ENCODE measurements at places on chromosomes 7 and 10. TPM values are rescaled to one million over a fixed set of nuclear protein-coding genes. Genes with fewer than 3 reads are reported as not detected.
A peak's percentile ranks its signal among the peaks of the same experiment; 100 is the strongest.

Gene PYROXD2
- 13.0 TPM for total RNA-seq

DNA sequence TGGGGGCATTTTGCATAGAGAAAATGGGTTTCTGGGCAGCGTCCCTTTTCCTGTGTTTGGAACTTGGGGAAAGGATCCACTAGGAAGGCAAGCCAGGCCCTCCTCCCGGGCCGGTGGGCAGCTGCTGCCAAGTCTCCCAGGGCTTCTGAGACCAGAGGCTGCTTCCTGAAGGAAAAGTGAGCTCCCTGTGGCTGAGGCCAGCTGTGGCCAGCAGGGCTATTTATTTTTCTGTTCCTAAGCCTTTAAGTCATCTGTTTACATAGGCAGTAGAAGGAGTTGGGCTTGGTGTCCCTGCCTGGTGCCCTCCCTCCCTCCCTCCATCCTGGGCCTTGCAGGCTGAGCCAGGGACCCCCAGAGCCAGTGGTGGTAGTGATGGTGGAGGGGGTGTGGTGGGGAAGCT, 70.5 kb upstream of the COL13A1 start:
- H3K4me1 ChIP-seq = peaks cover 9% of the 10 kb centered on the region
- H3K27ac ChIP-seq = peak overlapping the region; percentile 63
- no peaks in the 10 kb centered on the region for H3K27me3 ChIP-seq
- no peak overlapping the region for H3K4me3 ChIP-seq
- no peaks in the 10 kb centered on the region for H3K36me3 ChIP-seq

- H3K4me3 ChIP-seq = no peak overlapping the region
- no peaks in the 10 kb centered on the region for H3K36me3 ChIP-seq
- no peaks in the 10 kb centered on the region for H3K27me3 ChIP-seq
- no peak overlapping the region for H3K27ac ChIP-seq
- H3K4me1 ChIP-seq = no peaks in the 10 kb centered on the region
- no peak for DNase-seq
These were observed 84.6 kb upstream of the NAMPT start for GRCh38 chr7:106369352-106369751.

- no peak overlapping the region for H3K4me3 ChIP-seq
- no peak for DNase-seq
- peaks cover 74% of the 10 kb centered on the region for H3K36me3 ChIP-seq
- no peaks in the 10 kb centered on the region for H3K27me3 ChIP-seq
- no peak overlapping the region for H3K27ac ChIP-seq
These were observed 7.8 kb upstream of the MRPS24 start for GRCh38 chr7:43876976-43877745.

DNA sequence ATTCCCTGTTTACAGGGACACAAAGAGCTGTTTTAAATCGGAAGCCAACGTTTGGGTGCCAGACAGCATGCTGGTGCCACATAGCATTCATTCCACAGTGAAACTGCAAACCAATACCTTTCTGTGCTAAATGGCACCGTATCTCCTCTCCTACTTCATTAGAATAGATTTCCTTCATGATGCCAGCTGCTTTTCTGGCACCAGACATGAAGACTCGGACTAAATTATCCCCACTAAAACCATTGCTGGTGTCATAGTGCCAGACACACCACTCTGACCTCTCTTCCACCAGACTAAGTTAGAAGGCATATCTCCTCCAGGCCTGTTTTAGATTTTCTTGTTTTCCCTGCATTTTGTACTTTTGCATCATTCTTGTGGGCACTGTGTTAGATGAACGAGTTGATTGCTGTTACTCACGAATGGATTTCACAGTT, 155.1 kb downstream of the ETV1 start:
- no peak overlapping the region for H3K27ac ChIP-seq
- no peaks in the 10 kb centered on the region for H3K36me3 ChIP-seq
- H3K27me3 ChIP-seq = no peaks in the 10 kb centered on the region
- no peak for DNase-seq
- no peaks in the 10 kb centered on the region for H3K4me1 ChIP-seq

Gene OR6V1
- total RNA-seq = not detected

Gene NPC1L1
- 0.17 TPM for total RNA-seq

Gene PHYHIPL
- not detected for total RNA-seq

Gene RASSF4
- 40.9 TPM for total RNA-seq

- no peak overlapping the region for H3K27ac ChIP-seq
- peaks cover 24% of the 10 kb centered on the region for H3K4me1 ChIP-seq
- no peaks in the 10 kb centered on the region for H3K36me3 ChIP-seq
- H3K4me3 ChIP-seq = no peak overlapping the region
- DNase-seq = no peak
These were observed 1.1 kb upstream of the HOXA13 start for GRCh38 chr7:27200761-27201579.

- peaks cover 7% of the 10 kb centered on the region for H3K36me3 ChIP-seq
- peaks cover 4% of the 10 kb centered on the region for H3K4me1 ChIP-seq
- H3K27me3 ChIP-seq = no peaks in the 10 kb centered on the region
These were observed 100.1 kb downstream of the USP6NL start for GRCh38 chr10:11511321-11511720.

DNA sequence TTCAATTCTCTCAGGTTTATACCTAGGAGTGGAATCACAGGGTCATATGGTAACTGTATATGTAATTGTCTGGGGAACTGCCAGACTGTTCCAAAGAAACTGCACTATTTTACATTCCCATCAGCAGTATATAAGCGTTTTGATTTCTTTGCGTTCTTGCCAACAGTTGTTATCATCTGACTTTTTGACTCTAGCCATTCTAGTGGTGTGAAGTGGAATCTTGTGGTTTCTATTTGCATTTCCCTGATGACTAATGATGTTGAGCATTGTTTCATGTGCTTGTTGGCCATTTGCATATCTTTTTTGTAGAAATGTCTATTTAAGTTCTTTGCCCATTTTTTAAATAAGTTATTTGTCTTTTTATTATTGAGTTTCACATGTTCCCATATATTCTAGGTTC, 44.3 kb upstream of the ZC3HAV1 start:
- no peak overlapping the region for H3K27ac ChIP-seq
- H3K36me3 ChIP-seq = no peaks in the 10 kb centered on the region
- no peak for DNase-seq
- no peak overlapping the region for H3K4me3 ChIP-seq
- H3K4me1 ChIP-seq = no peaks in the 10 kb centered on the region

Gene CYP2C19
- not detected for total RNA-seq

Gene SSC4D
- 1.1 TPM for total RNA-seq

GRCh38 chr7:30584415-30584814, 10.3 kb upstream of the GARS1 start:
- peaks cover 36% of the 10 kb centered on the region for H3K36me3 ChIP-seq
- H3K4me1 ChIP-seq = no peaks in the 10 kb centered on the region
- DNase-seq = no peak
- no peaks in the 10 kb centered on the region for H3K27me3 ChIP-seq
- no peak overlapping the region for H3K4me3 ChIP-seq

Gene ITPRIP
- total RNA-seq = 34.4 TPM

Gene ZNF479
- total RNA-seq = not detected

DNA sequence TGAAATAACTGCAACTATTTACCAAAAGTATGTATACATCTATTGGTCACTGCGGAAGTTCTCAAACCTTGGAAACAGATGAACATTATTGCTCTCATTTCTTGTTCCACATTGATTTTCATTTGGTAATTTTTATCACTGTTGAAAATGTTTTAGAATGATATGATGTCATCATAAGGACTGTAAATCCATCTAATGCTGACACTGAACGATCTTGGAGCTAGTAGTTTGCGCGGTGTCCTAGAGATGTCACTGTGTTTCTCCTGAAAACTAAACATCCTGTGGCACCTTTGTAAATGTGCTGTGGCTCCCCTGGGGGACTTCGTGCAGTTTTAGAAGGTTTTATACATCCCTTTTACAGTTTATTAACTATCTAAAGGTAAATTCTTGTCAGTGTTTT, 73.5 kb downstream of the DNAJB9 start:
- H3K27ac ChIP-seq = no peak overlapping the region
- no peak overlapping the region for H3K4me3 ChIP-seq
- peaks cover 4% of the 10 kb centered on the region for H3K27me3 ChIP-seq
- H3K4me1 ChIP-seq = no peaks in the 10 kb centered on the region

DNA sequence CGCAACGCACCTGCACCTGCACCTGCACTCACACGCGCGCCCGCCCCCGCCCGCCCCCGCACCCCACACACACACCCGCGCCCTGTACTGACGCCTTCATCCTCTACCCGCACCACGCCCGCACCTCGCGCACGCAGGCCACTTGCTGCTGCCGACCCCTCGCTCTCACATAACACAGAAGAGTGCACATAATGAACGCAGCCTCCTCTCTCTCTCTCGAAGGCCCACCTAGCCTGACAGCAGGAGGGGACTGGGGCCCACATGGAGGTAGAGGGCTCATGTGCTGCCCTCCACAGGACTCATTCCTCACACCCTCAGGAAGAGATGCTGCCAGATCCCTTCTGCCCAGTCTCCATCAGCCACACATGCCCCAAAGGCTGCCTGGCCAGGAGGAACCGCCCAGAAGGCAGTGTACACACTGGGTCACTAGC, 432 bp upstream of the CAMK2B start:
- no peaks in the 10 kb centered on the region for H3K4me1 ChIP-seq
- H3K4me3 ChIP-seq = no peak overlapping the region
- no peak overlapping the region for H3K27ac ChIP-seq
- H3K36me3 ChIP-seq = no peaks in the 10 kb centered on the region
- H3K27me3 ChIP-seq = peaks cover 25% of the 10 kb centered on the region

GRCh38 chr7:135322571-135323340, 89.1 kb downstream of the STRA8 start:
- no peak for DNase-seq
- H3K27ac ChIP-seq = no peak overlapping the region
- no peaks in the 10 kb centered on the region for H3K4me1 ChIP-seq
- no peak overlapping the region for H3K4me3 ChIP-seq
- H3K27me3 ChIP-seq = no peaks in the 10 kb centered on the region

Gene DTX2
- total RNA-seq = 25.6 TPM

GRCh38 chr7:36192053-36192824, 39.2 kb downstream of the EEPD1 start:
- DNase-seq = no peak
- H3K27ac ChIP-seq = no peak overlapping the region
- no peaks in the 10 kb centered on the region for H3K36me3 ChIP-seq

- no peak overlapping the region for H3K4me3 ChIP-seq
- H3K4me1 ChIP-seq = no peaks in the 10 kb centered on the region
- DNase-seq = no peak
- no peak overlapping the region for H3K27ac ChIP-seq
- H3K36me3 ChIP-seq = no peaks in the 10 kb centered on the region
These were observed 181.7 kb upstream of the KAT6B start for GRCh38 chr10:74644738-74645137.

DNA sequence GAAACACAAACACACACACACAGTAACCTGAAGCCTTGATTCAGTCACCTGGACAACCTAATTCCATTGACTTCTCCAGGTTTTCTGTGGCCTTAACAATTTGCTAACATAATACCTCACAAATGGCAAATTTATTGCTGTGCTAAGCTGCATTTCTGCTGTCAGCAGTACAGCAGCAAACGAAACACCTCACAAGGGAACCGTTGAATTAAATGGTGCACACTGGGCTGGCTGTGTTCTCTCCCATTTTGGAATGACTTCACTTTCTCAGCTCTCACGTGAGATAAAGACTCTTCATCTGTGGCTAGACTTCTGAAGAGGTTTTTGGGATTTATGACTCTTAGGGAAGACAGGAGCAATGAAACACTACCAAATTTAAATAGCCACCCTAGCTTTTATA, 152.5 kb downstream of the GPR158 start:
- H3K36me3 ChIP-seq = no peaks in the 10 kb centered on the region
- DNase-seq = no peak
- H3K4me3 ChIP-seq = no peak overlapping the region
- no peaks in the 10 kb centered on the region for H3K27me3 ChIP-seq

- no peak overlapping the region for H3K27ac ChIP-seq
- no peak for DNase-seq
- H3K27me3 ChIP-seq = no peaks in the 10 kb centered on the region
- H3K4me3 ChIP-seq = no peak overlapping the region
These were observed 23.1 kb upstream of the MACC1 start for GRCh38 chr7:20240080-20240926.

- no peaks in the 10 kb centered on the region for H3K27me3 ChIP-seq
- peaks cover 38% of the 10 kb centered on the region for H3K4me1 ChIP-seq
- peak; percentile 80 for DNase-seq
These were observed 10.9 kb upstream of the MAP3K8 start for GRCh38 chr10:30422981-30423654.

DNA sequence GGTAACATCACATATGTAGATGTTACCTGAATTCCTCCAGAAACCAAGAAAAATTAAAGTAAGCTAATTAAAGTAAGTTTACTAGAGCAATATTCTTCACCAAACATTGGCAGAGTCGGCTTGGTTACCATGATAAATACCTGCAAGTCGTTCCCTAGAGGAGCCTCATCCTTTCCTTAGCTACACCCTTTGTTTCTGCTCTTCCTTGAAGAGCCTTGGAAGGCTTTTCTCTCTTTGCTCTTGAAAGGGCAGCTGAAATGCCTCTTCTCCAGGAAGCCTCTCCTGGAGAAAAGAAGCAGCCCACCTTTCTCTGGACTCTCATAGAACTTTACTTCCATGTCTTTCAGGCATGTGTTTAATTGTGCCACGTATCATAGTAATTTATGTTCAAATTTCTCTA, 34.9 kb upstream of the CALD1 start:
- no peaks in the 10 kb centered on the region for H3K27me3 ChIP-seq
- no peak overlapping the region for H3K4me3 ChIP-seq
- peaks cover 9% of the 10 kb centered on the region for H3K4me1 ChIP-seq
- no peak for DNase-seq
- H3K27ac ChIP-seq = no peak overlapping the region
- H3K36me3 ChIP-seq = no peaks in the 10 kb centered on the region

Gene TFR2
- total RNA-seq = 0.41 TPM

DNA sequence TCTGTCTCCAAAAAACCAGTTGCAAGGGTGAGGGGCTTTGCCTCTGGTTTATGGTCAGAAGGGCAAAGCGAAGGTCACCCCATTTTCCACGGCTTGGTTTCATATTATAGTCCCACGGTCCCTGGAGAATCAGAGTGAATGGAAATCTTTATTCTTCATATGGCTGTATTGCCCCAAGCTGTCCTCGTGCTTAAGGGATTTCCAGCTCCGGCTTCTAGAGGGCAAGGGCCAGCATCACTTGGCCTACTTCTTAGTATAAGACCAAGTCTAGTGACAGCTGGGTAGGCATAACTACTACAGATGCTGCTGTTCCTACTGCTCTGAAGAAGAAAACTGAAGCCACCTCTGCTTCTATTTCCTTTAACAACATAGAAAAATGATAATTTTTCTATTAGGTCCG, 63.2 kb downstream of the PARP12 start:
- no peaks in the 10 kb centered on the region for H3K36me3 ChIP-seq
- no peaks in the 10 kb centered on the region for H3K4me1 ChIP-seq
- H3K4me3 ChIP-seq = no peak overlapping the region
- no peak for DNase-seq
